Tibial nerve (tissue), 4 donors: ENCODE measurements at places on chromosomes 13 and 19.

- no peaks in the 10 kb centered on the region for H3K4me1 ChIP-seq
- H3K27ac ChIP-seq: peak within 1 kb of the TSS; percentile 97
- peak within 1 kb of the TSS; percentile 95 for H3K4me3 ChIP-seq
- no peaks in the 10 kb centered on the region for H3K27me3 ChIP-seq
Observed at GRCh38 chr19:15332311-15332996, at the start of gene BRD4. Gene BRD4, minus strand, starts transcription at chr19:15332539. Its CDS starts 59,440 bp downstream, at chr19:15273099.

DNA sequence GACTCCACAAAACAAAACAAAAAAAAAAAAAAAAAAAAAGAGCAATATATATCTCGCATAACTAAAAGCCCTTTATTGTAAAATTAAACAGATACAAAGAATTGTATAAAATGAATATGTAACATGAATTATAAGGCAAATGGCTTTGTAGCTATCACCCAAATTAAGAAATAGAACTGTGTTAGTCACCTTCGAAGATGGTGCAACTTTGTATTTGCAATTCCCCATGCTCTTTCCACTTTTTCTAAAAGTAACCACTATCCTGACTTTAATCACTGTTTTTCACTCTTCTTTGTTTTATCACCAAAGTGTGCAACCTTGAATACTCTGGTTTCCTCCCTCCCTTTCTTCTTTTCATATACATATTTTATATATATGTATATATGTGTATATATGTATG lies 57.1 kb upstream of the HTR2A start:
- H3K27ac ChIP-seq: no peak overlapping the region
- H3K27me3 ChIP-seq: no peaks in the 10 kb centered on the region
- H3K36me3 ChIP-seq: no peaks in the 10 kb centered on the region

DNA sequence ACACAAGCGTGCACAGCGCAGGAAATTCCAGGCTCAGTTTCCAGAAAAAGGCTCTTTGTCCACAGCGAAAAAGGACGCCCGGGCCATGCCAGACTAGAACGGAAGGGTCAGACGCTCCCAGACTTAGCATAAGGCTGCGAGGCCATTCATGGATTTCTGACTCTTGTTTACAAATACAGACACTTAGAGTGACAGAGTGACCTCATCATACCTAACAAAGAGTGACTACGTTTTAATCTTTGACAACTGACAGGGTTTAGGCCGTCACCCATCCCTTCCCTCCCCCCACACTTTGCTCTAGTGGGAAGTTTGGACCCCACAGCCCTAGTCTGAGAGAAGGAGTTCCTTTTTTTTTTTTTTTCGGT lies 418 bp upstream of the ZNF709 start:
- no peak for DNase-seq
- no peaks in the 10 kb centered on the region for H3K27me3 ChIP-seq
- H3K4me3 ChIP-seq: peak overlapping the region; percentile 95
- no peaks in the 10 kb centered on the region for H3K36me3 ChIP-seq
- no peaks in the 10 kb centered on the region for H3K4me1 ChIP-seq
- peak overlapping the region; percentile 88 for H3K27ac ChIP-seq

- DNase-seq: no peak
- no peaks in the 10 kb centered on the region for H3K27me3 ChIP-seq
- H3K4me3 ChIP-seq: peak overlapping the region; percentile 65
- peaks cover 31% of the 10 kb centered on the region for H3K4me1 ChIP-seq
- no peaks in the 10 kb centered on the region for H3K36me3 ChIP-seq
Observed at GRCh38 chr13:36431204-36432105, 840 bp upstream of the CCNA1 start.

DNA sequence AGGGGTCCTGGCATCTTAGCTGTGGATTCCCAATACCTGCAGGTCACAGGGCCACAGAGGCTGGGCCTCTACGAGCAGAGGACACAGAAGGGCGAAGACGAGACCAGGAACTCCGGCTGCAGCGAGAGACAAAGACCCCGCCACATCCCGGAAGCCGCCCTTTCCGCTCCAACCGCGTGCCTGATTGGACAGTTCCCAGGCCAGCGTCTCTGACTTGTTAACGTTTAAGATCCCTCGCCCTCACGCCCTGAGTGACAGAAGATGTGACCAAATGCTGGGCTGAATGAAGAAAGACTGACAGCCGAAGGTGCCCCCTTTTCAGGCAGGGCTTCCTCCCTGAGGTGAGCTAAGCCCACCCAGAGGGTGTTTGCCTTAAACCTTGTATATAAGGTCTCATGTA lies at the start of gene ZNF98:
Gene ZNF98, minus strand, starts transcription at position 136 of the 400 bp plus-strand sequence. Its CDS starts 122 bp downstream, at position 14.
- H3K27ac ChIP-seq: no peak within 1 kb of the TSS
- no peaks in the 10 kb centered on the region for H3K27me3 ChIP-seq
- no peak within 1 kb of the TSS for H3K4me3 ChIP-seq
- no peaks in the 10 kb centered on the region for H3K36me3 ChIP-seq
- H3K4me1 ChIP-seq: no peaks in the 10 kb centered on the region

GRCh38 chr13:24606486-24607170 lies 73.6 kb upstream of the ATP12A start:
- no peaks in the 10 kb centered on the region for H3K36me3 ChIP-seq
- no peak overlapping the region for H3K27ac ChIP-seq
- no peaks in the 10 kb centered on the region for H3K27me3 ChIP-seq
- no peaks in the 10 kb centered on the region for H3K4me1 ChIP-seq
- DNase-seq: no peak
